D721Med (cell line): ENCODE measurements at places on chromosomes 7 and 10.

- no peak for DNase-seq
These were observed 74.8 kb downstream of the SKAP2 start for GRCh38 chr7:26789481-26790184.

DNA sequence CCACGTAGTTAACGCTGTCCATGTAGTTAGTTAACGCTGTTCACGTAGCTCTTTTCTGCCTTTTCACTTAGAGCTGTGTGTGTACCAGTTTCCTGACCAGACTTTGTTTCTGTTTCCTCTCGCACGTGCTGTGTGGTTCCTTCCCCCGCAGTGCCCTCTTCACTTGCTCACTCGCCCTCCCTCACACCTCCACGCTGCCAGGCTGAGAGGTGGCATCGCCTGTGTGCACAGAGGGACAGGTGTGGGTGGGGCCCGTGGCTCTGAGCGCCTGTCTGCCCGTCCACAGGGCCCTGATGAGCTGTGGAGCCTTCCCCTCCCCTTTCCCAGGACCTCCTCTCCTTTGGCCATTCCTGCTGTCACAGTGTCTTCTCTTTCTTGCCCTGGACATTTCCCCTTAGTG lies 30.6 kb downstream of the WDR37 start:
- no peak for DNase-seq

GRCh38 chr7:2004841-2005725 lies 227.7 kb downstream of the MAD1L1 start:
- DNase-seq = peak; percentile 21

- no peak for DNase-seq
These were observed 294.6 kb downstream of the PARD3 start for GRCh38 chr10:34520510-34520909.

- no peak for DNase-seq
These were observed 266.5 kb downstream of the AUTS2 start for GRCh38 chr7:69864822-69865221.

DNA sequence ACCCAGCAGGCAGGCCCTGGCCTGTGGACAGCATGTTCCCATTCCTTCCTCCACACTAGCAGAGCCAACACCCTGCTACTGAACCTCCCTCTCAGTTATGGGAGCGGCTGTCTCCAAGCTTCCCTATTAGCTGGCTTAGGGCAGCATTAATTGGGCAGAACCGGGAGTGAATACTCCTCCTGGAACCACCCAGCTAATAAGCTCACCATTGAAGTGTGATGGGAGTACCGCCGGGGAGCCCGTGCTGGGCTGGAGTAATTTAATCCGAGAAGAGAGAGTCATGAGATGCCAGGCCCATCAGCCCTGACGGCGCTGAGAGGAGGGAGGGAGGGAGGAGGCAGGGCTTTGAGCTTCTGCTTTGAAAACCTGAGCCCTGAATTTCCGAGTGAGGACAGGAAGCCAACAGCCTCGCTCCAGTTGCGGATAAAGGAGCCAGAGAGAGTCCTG lies 31.8 kb upstream of the ELFN1 start:
- DNase-seq = no peak

DNA sequence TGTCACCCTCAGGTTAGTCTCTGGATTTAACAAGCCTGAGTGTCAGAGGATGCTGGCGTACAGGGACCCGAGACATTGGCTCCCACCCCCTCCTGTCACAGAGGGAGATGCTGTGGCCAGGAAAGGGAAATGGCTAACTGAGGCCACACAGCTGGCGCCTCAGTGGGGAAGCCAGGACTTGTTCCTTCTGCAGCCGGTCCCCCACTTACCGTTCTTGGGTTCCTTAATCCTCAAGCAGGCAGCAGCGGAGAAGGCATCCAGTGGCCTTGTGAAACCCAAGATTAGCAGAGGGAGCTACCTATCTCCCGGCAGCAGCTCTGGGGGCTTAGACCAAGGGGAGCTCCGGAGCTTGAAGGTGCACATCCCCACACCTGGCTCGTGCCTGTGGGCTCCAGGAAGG lies 65.4 kb downstream of the NEURL1 start:
- DNase-seq = no peak

- no peak for DNase-seq
These were observed 117.9 kb upstream of the TMEM168 start for GRCh38 chr7:112908086-112908485.

DNA sequence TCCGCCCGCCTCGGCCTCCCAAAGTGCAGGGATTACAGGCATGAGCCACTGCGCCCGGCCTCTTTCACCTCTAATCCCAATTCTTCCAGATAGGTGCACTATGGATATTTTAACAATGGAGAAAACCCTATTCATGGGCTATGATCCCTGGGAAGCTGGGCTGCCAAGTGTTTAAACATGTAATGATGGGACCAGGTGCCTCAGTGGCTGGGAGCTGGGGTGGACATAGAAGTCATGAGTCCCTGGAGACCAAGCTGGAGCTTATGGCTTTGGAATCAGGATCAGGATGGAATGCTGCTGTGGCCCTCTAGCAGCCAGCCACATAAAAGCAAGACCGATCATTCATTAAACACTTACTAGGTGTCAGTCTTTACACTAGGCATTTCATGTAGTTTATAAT lies 41.8 kb upstream of the IGFBP3 start:
- no peak for DNase-seq

- DNase-seq = no peak
These were observed 882 bp downstream of the ZNF282 start for GRCh38 chr7:149196151-149196704.

DNA sequence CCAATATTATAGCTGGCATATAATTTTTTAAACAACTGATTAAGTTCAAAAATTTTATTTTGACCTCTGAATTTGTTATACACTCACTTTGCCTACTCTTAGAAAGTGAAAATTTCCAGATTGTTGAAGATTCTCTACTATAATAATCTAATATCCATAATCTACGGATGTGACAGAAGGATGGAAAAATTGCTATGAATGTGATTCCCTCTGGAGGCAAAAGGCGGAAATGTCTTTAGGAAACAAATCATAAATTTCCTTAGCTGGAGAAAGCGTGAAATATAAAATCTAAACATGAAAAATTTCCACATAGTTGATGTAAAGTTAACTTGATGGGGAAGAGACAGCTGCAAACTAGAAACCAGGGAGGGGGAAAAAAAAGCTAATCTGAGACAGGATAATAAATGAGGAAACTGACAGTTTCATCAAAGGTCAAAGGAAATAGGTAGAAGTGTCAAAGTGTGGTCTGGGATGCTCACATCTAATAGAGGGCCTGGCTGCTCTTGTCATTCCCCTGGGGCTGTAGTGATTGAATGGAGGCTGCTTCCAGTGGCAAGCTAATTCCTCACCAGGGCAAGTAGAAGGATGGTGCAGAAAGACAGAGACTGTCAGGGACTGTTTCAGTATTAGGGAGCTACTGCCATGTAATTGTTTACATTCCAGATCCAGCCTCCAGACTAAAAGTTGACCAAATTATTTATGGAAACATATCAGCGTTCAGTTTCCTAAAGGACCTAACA lies 264.5 kb downstream of the SDHAF3 start:
- DNase-seq = no peak

DNA sequence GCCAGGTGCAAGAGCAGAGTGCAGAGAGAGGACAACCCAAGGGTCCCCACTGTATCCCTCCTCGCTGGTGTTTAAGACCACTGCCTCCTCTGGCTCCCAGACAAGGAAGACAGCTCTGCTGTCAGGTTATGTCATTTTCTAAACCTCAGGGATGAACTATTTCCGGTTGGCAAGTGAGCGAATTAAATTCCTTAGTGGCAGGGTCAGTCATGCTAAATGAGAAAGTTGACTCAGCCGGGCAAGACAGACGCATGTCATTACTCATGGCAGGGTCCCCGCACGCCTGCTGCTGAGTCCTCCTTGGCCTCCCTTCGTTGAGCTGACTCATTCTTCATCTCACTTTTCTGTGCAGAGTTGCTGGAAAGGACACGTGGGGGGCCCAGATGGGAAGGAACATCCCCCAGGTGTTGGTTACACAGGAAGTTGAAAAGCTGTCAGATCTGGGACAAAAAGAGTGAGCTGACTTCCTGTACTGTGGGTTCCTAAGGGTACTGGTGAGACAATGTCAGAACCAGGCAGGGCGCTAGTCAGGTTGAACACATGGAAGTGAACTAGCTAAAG lies 47.1 kb upstream of the UCN3 start:
- DNase-seq = no peak

- DNase-seq = no peak
These were observed 6.9 kb upstream of the MINDY4 start for GRCh38 chr7:30764030-30764975.

DNA sequence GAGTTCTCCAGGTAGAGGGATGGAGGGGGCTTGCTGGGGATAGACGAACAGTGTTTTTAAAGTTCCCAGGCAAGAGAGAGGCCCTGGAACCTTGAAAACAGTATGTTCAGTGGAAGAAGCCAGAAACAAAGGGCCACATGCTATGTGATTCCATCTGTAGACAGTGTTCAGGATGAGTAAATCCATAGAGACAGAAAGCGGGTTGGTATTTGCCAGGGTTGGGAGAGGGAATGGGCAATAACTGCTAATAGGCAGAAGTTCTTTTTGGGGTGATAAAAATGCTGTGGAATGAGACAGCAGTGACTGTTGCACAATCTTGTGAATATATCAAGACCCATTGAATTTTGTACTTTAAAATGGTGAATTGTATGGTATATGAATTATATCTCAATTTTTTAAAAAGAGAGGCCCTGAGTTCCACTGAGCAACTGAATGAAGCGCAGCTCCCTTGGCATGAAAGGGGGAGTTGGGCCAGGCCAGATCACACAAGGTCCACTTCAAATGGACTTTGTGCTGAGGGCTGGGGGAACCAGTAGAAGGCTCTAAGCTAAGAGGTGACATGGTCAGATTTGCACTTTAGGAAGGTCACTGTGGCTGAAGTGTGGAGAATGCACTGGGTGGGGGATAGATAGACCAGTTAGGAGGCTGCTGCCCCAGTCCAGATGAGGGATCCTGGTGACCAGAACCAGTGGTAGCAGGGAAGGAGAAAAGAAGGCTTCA lies 34.0 kb downstream of the LEP start:
- no peak for DNase-seq

GRCh38 chr10:47151920-47152319 lies 148.1 kb upstream of the GDF10 start:
- no peak for DNase-seq

DNA sequence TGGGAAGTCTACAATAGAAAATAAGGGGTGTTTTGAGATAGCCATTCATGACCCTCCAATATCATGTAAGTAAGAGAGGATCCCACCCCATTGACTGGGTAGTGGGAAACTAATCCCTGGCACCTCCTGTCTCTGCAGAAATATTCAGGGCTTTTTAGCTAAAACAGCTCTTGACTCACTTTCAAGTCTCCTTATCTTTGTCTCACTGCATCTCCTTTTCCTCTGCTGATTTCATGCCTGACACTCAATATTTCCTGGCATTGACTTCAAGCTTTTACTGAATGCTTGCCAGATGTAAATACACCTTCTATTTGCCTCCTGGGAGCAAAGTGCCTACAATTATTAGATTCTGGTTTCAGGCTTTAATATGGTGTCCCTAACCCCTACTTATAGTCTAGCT lies 57.1 kb downstream of the CHRM2 start:
- no peak for DNase-seq

GRCh38 chr7:99707096-99707495 lies 27.3 kb upstream of the CYP3A5 start:
- DNase-seq = no peak

- no peak for DNase-seq
These were observed 95.5 kb downstream of the OAT start for GRCh38 chr10:124323111-124323725.

DNA sequence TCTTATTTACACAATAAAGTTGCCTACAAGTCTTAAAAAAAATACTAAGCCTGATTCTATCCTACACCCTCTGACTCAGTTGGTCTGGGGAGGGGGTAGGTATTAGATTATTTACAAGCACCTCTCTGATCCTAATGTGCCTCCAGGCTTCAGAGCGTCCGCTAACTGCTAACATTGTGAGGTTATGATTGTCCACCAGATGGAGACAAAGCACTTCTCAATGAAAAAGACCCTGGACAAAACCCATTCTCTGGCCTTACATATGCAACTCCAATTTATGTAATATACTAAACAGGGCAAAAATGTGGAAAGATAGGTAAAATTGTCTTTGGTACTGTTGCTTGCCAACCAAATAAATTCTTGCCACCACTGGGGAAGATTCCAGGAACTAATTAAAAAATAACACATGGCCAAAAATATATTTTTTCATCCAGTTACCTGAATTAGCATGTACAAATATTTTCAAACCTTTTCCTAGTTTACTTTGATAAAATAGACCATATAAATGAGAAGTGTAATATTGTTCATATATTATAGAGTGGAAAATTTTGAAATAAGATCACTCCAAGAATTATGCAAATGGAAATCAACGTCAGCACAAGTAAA lies 92.4 kb downstream of the KIF20B start:
- peak; percentile 26 for DNase-seq

- DNase-seq = no peak
These were observed 15.1 kb downstream of the CPA1 start for GRCh38 chr7:130395421-130395820.

DNA sequence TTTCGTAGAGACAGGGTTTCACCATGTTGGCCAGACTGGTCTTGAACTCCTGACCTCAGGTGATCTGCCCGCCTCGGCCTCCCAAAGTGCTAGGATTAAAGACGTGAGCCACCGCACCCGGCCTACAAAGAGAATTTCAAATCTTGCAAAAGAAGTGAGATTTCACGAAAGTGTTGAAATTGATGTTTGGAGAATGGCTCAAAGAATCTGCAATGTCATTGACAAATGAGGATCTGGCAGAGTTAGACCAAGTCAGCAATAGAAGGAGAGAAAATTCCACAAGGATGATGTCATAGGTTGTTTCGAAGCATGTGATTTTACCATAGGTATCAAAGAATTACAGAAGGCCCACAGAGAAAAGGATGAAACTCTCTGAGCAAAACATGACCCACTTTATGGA lies 71.7 kb downstream of the LYZL2 start:
- no peak for DNase-seq
